WTC11 (cell line): ENCODE measurements at places on chromosomes 3 and 15.

GRCh38 chr15:73695773-73696640 lies 11.8 kb downstream of the CD276 start:
- DNase-seq: no peak

- DNase-seq: peak; percentile 49
Observed at GRCh38 chr15:39801641-39802309, 19.1 kb upstream of the FSIP1 start.

DNA sequence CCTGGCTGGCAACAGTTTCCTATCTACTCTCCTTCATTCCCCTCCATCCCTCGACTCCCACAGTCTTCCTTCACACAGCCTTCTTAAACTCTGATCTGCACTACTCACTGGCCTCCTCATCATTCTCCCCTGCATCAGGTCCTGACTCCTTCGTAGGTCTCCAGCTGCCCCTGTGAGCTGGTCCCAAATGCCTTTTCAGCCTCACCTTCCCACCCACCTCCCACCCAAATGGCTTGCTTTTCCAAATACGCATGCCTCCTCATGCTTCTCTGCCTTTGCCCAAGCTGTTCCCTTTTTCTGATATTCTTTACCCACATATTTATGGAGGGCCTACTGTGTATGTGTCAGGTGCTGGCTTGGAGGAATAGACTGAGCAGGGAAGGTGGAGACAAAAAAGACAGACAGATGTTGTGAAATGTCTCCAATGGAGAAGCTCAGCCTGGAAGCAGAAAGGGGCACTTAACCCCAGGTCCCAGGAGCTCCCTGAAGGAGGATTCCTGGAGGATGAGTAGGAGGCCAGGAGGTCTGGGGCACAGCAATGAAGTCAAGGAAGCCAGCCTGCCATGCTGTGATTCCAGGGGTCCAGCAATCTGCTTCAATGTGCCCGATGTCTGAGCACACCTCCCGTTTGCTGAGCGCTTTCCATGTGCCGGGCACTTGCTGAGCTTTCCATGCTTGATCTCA lies 252.2 kb downstream of the SHQ1 start:
- no peak for DNase-seq

GRCh38 chr3:165462636-165463334 lies 266.6 kb upstream of the SLITRK3 start:
- DNase-seq: no peak
